ENCODE measurements at places on chromosomes 3 and 15.

DNA sequence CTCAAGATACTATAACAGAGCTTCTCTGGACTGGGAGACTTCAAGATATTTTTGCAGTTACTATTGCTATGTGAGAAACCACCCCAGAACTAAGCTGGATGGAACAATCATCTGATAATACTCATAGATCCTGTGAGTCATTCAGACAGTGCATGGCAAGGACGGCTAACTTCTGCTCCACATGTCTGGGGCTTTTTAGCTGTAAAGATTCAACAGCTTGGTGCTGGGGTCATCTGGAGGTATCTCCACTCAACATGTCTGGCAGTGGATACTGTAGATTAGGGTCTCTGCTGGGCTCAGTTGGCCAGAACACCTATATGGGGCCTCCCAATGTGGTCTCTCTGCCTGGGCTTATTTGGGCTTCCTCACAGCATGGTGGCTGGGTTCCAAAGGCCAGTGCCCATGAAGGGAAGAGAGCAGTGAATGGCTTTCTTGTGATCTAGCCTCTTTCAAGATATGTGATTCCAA lies 117.3 kb upstream of the SLC7A14 start:
- no peak for ATAC-seq

DNA sequence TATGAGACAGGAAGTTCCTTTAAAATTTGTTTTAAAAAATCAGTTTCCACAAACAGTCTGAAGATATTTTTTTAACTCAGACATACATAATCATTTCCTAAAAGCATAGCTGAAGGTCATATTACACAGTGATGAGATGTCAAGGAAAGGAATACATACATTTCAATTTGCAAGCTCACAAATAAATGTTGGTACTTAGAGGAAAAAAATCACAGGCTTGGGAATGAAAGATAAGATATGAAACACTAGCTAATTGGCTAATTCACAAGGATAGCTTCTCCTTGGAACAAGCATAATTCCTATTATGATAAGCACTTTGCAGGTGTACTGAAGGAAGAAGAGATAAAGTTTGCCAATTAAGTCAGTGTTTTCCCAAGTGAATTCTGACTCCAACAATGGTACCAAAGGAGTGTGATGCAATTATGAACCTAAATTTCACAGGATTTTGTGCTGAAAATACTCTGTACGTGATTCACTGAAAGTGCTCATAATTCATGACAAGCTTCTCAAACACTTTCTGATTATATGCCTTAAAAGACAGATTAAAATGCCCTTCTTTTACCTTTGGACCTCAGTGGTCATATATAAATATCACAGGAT lies 112.4 kb downstream of the FRMD5 start:
- ATAC-seq, result no peak

GRCh38 chr3:56321892-56322291 lies 146.4 kb downstream of the ERC2 start:
- no peak for ATAC-seq

- no peak for ATAC-seq
Measured at GRCh38 chr15:89397653-89398023, 63.0 kb upstream of the POLG start.

DNA sequence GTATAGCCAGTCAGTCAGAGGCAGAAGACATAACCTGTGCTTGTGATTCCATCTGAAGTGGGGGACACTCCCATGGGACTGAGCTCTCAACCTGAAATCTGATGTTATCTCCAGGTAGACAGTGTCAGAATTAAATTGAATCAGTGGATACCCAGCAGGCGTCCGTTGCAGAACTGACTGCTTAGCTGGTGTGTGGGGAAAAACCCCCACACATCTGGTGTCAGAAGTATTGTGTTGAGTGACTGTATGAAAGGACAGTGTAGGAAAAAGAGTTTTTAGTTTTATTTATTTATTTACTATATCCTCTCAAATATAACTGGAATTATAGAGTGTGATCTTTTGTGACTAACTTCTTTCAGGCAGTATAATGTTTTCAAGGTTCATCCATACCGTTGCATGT lies 10.4 kb downstream of the KPNA4 start:
- no peak for ATAC-seq
